ENCODE measurements at places on chromosomes 1 and 21.
A peak's percentile ranks its signal among the peaks of the same experiment; 100 is the strongest.

GRCh38 chr1:24914226-24915069 lies 15.6 kb downstream of the RUNX3 start:
- no peak for DNase-seq

GRCh38 chr1:75097654-75098053 lies 36.5 kb upstream of the LHX8 start:
- no peak for DNase-seq

- DNase-seq, result no peak
Observed at GRCh38 chr1:166295656-166296055, 128.9 kb upstream of the FAM78B start.

DNA sequence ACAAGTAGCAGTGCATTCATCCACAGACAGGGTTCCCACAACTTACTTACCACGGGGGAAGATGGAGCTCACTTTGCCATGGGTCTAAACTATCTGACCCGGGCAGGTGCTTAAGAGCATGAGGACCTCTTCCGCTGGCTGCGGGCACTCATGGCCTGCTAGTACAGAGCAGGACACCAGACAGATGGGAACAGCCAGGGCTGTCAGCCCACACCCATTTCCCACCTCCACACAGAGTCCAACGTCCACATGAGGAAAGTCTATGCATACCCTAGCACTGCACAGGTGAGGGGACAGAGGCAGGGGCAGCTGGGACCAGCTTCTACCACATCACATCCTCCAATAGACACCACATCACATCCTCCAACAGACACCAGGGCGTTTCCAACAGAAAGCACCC lies 35.8 kb upstream of the PRDM15 start:
- DNase-seq, result no peak

DNA sequence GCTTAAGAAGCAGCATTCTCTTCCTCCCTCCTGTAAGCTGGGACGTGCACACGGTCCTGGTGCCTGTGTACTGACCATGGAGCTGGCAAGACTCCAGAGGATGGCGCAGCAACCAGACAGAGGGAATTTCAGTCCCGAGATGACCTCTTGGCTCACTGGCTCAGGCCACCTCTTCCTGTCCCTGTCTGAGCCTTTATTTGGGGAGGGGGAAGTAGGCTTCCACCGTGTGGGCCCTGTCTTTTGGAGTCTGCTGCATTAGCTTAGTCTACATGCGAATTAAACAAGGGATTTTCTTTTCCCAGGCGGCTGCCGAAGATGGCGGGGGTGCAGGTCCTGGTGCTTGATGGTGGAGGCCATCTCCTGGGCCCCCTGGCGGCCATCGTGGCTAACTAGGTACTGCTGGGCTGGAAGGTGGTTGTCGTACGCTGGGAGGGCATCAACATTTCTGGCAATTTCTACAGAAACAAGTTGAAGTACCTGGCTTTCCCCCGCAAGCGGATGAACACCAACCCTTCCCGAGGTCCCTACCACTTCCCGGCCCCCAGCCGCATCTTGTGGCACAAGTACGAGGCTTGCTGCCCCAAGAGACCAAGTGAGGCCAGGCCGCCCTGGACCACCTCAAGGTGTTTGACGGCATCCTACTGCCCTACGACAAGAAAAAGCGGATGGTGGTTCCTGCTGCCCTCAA lies 10.2 kb downstream of the IL24 start:
- DNase-seq, result no peak

DNA sequence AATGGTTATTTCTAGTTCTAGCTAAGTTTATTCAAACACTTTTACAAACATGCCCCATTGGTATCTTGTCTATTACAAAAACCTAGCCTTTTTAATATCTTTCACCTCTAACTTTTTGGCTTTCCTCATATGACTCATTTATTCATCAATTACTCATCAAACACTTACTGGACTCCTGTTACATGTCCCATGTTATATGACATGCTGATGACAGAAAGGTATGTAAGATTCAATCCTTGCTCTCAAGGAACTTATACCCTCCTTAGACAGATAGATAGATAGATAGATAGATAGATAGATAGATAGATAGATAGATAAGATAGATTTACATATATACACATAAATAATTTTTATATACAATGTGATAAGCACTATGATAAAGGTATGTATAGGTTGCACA lies 33.9 kb upstream of the INSL5 start:
- DNase-seq, result no peak

- DNase-seq, result no peak
Observed at GRCh38 chr1:180911640-180912191, 981 bp upstream of the KIAA1614 start.

- no peak for DNase-seq
Observed at GRCh38 chr1:208569181-208569580, 325.0 kb upstream of the PLXNA2 start.

DNA sequence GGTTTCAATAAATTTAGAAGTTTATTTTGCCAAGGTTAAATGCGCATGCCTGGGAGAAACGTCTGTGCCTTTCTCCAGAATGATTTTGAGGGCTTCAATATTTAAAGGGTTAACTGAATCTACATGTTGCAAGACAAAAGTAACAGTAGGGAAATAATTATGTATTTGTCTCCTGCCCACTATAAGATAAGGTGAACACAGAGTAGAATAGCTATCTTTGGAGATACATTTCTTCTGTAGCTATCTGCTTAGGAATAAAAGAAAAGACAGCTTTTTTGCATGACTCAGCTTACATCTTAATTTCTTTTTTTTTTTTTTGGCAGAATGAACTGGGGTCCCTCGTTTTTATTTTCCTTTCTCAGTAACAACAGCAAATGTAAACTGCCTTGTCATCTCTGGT lies 1351.6 kb downstream of the AMY1C start:
- DNase-seq, result no peak

DNA sequence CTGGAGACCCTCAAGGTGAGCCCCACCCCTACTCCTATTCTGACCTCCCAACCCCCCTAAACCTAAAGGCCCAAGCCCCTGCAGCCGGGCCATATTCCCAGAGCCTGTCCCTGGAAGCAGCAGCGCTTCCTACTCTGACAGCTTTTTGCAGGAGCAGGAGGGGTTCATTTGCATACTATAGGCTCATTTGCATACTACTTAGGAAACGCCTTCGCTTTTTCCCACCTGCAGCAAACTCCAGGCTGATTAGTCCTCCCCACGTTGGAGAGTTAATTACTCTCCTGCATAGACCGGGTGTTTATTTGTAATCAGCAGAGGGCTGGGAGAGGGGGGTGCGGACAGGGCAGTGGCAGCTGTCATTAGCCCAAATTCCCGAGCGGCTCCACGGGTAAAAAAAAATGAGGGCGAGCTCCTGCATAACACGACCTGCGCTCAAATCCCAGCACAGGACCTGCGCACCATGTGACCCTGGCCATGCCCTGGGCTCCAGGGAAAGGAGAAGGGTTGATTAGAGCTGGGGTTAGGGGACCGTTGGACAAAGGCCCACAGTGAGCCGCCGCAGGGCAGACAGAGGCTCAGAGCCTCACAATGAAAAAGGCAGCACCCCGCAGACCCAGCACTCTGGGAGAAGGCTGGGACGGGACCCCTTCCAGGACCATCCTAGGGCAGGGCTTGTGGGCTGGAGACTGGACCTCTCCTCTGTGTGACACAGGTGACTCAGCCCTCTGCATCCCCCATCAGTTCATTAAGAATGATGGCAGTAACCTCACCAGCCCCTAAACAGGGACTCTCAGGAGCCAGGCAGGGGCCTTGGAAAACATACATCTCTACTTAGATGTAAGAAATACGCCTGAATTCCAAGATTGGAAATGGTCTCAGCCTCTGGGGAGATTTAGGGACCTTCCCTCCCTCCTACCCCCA lies 9.9 kb upstream of the C1QA start:
- no peak for DNase-seq

GRCh38 chr1:177091040-177091439 lies 73.5 kb downstream of the ASTN1 start:
- DNase-seq, result no peak

DNA sequence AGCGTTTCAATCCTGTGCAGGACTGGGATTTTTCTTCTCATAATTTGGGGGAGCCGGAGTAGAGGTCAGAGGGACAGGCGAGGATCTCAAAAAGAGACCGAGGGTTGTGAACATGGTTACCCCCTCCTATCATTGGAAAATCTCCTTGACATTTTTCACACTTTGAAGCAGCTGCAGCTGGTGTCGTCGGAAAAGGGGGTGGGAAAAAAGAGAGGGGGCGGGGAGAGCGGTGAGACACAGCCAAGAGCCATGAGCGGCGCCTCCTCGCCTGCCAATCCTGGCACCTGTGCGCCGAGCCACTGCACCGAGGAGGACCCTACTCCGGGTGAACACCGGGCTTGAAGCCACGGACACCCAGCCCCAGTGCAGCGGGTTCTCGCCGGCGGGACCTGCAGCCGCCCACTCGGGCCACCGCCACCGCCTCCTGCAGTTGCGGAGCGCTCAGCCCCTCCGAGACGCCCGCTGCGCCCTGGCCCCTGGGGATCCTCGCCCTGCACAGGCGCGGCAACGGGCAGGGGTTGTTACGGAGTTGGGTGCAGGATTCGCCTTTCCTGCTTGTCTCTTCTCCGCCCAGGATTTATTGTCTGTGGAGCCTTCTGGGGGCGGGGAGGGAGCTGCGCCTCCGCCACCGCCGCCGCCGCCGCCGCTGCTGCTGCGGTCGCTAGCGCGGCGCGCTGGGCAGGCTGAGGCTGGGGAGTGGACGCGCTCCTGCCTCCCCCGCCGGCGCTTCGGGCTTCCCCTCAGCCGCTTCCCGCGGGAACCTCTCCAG lies at the start of gene LRRC7:
Gene LRRC7, plus strand, starts transcription at position 271 of the 769 bp plus-strand sequence. CDS start 718 bp downstream, outside the sequence.
- DNase-seq, result no peak

DNA sequence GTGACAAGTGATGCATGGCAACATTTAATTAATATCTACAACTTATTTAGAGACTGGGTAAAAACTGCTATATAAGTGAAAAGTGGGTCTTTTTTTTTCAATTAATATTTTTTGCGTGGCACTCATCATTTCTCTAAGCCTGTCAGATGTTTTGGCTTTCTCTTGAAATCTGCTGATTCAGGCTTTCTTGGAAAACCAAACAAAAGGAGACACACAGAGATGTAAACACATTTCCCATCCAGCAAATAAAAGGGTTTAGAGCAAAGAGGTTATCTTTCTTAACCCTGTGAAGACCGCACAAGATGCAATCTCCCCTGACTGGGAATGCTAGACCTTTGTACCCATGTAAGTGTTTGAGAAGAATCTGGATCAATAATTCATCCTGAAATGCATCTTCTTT lies 48.7 kb upstream of the PLXNA2 start:
- DNase-seq, result no peak

DNA sequence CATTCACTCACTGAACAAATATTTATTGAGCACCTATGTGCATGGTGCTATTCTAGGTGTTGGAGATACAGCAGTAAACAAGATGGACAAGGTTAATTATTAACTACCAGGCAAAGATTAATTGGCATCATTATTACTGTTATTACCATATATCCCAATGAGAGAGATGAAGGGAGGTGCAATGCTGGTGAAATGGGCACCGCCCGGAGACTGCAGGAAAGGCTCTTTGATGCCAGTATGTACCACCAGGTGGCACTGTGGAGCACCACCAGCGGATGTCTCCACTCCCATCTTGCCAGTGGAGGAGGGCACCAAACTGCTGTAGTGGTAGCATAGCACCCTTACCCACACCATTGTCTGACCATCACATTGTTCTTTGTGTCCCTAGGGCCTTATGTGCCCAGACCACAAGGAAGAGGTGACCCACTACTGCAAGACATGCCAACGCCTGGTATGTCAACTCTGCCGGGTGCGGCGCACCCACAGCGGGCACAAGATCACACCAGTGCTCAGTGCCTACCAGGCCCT lies 3.0 kb downstream of the TRIM46 start:
- peak; percentile 89 for DNase-seq

DNA sequence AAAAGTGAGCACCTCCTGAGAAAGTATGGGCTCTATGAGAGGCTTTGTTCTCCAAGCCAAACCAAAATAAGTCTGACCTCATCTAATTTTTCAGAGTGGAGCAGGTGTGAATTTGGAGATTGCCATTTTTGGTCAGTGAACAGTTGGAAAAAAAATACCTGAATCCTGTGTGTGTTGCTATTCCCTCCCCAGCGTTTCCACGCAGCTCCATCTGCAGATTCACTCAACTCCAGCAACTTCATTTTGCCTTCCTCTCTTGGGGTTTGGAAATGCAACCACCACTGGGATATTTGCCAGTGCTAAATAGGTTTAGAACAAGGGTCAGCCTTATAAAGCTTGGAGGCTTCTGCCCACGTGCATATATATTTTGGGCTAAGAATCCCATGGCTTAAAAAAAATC lies 11.2 kb downstream of the CASQ2 start:
- DNase-seq, result no peak

GRCh38 chr1:94126651-94127050 lies 5.7 kb upstream of the ABCA4 start:
- DNase-seq, result no peak

DNA sequence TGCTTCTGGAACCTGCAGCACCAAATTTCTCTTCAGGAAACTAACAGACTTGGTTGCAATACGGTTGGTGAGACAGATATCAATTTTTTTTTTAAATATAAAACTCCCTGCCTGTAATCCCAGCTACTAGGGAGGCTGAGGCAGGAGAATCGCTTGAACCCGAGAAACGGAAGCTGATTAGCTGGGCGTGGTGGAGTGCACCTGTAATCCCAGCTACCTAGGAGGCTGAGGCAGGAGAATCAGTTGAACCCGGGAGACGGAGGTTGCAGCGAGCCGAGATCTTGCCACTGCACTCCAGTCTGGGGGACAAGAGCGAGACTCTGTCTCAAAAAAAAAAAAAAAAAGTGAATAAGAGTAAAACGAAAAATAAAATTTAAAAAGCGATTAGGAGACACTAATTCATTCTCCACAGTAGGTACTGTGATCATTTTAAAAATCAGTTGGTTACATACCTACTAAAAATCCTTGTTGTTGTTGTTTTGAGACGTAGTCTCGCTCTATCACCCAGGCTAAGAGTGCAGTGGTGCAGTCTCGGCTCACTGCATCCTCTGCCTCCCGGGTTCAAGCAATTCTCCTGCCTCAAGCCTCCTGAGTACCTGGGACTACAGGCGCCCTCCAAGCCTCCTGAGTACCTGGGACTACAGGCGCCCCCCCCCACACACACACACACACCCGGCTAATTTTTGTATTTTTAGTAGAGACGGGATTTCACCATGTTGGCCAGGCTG lies 796 bp upstream of the RBM8A start:
- DNase-seq, result no peak

GRCh38 chr1:12654657-12655056 lies 10.8 kb downstream of the AADACL4 start:
- no peak for DNase-seq

- DNase-seq, result no peak
Observed at GRCh38 chr1:216903382-216903740, 180.1 kb upstream of the ESRRG start.

DNA sequence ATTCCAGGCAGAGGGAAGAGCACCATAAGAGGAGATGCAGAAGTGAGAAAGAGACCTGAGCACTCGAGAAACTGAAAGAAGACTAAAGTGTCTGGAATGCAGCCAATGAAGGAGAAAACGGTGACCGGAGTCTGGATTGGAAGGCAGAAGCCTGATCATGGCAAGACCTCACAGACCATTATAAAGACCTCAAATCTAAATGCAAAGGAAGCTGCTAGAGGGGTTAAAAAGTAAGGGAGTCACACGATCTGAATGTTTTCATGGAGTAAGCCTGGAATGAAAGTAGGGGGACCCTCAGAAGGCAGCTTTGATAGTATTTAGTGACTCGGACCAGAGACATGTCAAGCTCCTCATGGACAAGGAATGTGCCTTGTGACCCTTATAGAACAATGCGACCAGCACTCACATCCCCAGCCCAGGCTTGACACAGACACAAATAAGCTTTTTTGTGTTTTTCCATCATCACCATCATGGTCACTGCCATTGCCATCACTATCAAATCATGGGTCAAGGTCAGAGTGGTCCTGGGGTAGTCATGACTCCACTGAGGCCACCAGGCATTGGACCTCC lies 183.6 kb downstream of the SEC16B start:
- no peak for DNase-seq
